ENCODE measurements at places on chromosomes 7 and 10. TPM values are rescaled to one million over a fixed set of nuclear protein-coding genes. Genes with fewer than 3 reads are reported as not detected.

DNA sequence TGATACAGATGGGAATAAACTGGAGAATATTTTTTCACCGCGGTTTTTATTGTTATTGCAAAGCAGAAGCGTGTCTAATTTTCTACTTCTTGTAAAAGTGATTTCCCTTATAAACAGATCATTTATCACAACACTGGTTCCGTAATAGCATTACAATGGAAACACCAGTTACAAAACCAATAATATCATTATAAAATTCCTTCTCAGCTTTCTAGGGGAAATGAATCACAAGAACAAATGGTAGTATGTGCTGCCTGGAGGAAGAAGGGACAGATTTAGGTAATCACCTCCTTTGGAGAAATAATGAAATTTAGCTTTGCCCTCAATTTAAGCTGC is 2.4 kb upstream of the CCDC6 start:
- DNase-seq = no peak
- H3K4me1 ChIP-seq = peaks cover 38% of the 10 kb centered on the region
- H3K4me3 ChIP-seq = peak overlapping the region; percentile 89
- peaks cover 2% of the 10 kb centered on the region for H3K27me3 ChIP-seq

GRCh38 chr10:103757531-103758293 is 97.7 kb downstream of the SH3PXD2A start:
- peaks cover 11% of the 10 kb centered on the region for H3K36me3 ChIP-seq
- peak; percentile 83 for DNase-seq
- peak overlapping the region; percentile 15 for H3K4me3 ChIP-seq

DNA sequence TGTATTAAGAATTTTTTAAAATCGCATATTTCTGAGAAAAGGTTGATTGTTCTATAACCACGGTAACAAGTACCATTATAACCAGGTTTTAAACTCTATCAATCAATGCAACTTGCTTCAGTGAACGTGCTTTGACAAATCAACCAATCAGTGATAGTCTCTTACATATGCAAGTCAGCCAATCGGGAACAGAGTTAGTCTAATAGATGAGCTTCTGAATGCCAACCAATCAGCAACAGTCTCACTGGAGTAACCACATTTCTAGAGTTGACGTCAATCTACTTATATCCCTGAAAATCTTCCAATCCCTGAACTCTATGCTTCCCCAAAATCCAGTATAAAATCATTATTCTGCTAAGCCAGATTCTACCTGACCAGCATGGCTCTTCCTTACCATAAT is 44.7 kb upstream of the TRUB1 start:
- H3K27me3 ChIP-seq = peaks cover 11% of the 10 kb centered on the region
- H3K27ac ChIP-seq = no peak overlapping the region
- no peaks in the 10 kb centered on the region for H3K36me3 ChIP-seq

DNA sequence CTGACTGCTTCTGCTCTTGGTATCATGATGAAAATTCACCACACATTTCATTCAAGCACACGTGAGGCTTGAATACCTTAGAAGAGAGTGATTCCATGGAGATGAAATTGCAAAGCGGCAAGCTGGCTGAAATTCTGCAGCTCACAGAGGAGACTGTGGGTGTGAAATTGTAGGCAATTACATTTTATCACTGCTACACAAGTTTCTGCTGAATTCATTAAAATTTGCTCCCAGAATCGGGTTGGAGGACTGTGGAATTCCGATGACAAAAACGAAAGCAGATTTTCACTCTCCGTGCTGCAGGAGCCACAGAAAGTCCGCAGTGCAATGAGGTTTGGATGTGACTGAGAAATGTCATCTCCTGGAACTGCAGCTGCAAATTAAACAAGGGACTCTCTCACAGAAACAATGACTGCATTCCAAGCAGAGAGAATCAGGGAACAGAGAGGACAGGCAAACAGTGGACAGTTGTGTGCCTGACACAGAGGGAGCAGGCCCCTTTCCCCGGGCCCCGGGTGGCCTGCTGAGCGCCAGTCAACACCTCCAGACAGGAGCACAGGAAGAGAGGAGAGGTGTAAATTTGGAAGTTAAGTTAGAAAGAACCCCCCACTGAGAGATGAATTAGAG is 109.1 kb downstream of the C10orf90 start:
- H3K36me3 ChIP-seq = no peaks in the 10 kb centered on the region
- no peak overlapping the region for H3K4me3 ChIP-seq
- DNase-seq = no peak
- no peak overlapping the region for H3K27ac ChIP-seq
- H3K27me3 ChIP-seq = no peaks in the 10 kb centered on the region

DNA sequence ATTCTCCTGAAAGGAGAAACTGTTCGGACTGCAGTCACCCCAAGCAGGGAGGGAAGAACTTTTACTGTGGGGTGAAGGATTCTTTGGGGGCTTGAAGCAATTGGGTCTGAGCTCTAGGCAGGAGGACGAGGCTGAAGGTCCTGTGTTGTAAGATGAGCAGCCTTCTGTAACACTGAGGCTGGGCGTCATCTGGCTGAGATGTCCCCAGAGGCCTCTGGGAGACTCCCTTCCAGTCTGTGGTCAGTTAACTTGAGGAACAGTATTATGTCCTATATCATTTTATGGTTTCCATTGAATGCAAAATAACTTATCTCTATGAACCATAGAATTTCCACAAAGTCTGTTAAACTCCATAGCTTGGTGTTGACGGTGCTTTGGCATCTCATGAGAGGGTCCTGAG is 26.3 kb downstream of the FIGNL1 start:
- DNase-seq = no peak
- H3K4me3 ChIP-seq = no peak overlapping the region
- H3K4me1 ChIP-seq = peaks cover 4% of the 10 kb centered on the region

DNA sequence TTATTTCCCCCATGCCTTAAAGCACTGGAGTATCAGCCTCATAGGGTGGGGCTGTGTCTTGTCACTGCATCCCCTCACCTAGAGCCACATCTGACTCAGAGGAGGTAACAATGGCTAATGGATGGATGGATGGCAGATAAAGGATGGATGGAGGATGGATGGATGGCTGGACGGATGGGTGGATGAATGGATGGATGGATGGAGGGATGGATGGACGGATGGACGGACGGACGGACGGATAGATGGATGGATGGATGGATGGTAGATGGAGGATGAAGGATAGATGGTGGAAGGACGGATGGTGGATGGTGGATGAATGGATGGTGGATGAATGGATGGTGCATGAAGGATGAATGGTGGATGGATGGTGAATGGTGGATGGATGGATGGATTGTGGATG is 77.2 kb downstream of the PDGFA start:
- peaks cover 1% of the 10 kb centered on the region for H3K27me3 ChIP-seq
- no peak overlapping the region for H3K27ac ChIP-seq
- no peaks in the 10 kb centered on the region for H3K36me3 ChIP-seq
- H3K4me1 ChIP-seq = no peaks in the 10 kb centered on the region
- DNase-seq = no peak
- H3K4me3 ChIP-seq = no peak overlapping the region

GRCh38 chr7:29127527-29127926 is 18.8 kb downstream of the CPVL start:
- H3K4me1 ChIP-seq = no peaks in the 10 kb centered on the region
- H3K36me3 ChIP-seq = no peaks in the 10 kb centered on the region

DNA sequence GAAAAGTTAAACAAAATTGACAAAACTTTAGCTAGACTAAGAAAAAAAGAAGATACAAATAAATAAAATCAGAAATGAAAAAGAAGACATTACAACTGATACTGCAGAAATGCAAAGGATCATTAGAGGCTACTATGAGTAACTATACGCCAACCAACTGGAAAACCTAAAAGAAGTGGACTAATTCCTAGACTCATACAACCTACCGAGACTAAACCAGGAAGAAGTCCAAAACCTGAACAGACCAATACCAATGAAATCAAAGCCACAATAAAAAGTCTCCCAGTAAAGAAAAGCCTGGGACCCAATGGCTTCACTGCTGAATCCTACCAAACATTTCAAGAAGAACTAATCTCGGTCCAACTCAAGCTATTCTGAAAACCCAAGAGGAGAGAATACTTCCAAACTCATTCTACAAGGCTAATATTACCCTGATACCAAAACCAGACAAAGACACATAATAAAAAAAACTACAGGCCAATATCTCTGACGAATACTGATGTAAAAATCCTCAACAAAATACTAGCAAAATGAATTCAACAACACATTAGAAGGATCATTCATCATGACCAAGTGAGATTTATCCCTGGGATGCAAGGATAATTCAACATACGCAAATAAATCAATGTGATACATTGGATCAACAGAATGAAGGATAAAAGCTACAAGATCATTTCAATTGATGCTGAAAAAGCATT is 20.3 kb downstream of the ELAPOR2 start:
- peak overlapping the region; percentile 72 for H3K4me3 ChIP-seq
- DNase-seq = no peak
- H3K27ac ChIP-seq = peak overlapping the region; percentile 6
- no peaks in the 10 kb centered on the region for H3K27me3 ChIP-seq
- H3K4me1 ChIP-seq = no peaks in the 10 kb centered on the region
- H3K36me3 ChIP-seq = no peaks in the 10 kb centered on the region

DNA sequence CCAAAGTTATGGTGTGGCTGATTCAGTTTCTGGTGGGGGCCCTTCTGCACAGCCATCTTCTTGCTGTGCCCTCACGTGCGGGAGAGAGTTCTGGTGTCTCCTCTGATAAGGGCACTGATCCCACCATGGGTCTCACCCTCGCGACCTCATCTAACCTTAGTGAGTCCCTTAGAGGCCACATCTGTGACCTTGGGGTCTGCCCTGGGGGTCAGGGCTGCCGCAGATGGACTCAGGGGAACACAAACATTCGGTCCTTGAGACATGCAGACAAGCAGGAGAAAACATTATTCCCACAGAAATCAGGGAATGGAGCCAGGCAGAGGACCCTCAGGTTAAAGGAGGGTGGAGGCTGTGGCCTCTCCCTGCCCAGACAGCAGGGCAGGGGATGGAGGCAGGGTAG is 177.9 kb downstream of the DNAJB6 start:
- H3K4me1 ChIP-seq = no peaks in the 10 kb centered on the region
- DNase-seq = no peak
- no peaks in the 10 kb centered on the region for H3K36me3 ChIP-seq
- H3K27ac ChIP-seq = no peak overlapping the region
- no peak overlapping the region for H3K4me3 ChIP-seq
- peaks cover 32% of the 10 kb centered on the region for H3K27me3 ChIP-seq

DNA sequence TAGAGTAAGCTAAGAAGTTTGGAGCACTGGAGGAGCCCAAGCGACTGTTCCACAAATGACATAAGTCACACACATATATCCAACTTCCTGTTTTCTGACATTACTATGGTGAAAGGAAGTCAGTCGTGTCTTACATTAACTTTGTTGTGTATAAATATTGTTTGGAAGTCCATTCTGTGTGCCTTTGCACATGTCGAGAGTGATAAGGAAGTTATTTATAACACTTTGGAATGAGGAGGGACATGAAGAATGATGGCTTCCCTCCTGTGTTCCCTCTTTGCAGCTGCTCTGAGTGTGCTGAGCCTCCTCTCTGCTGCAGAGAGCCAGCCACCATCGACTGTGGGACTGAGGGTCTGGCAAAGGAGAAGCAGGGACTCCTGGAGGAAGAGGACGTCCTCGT is 40.4 kb upstream of the MGMT start:
- peaks cover 5% of the 10 kb centered on the region for H3K27me3 ChIP-seq
- DNase-seq = no peak
- no peaks in the 10 kb centered on the region for H3K36me3 ChIP-seq
- H3K4me1 ChIP-seq = no peaks in the 10 kb centered on the region
- no peak overlapping the region for H3K27ac ChIP-seq

CYP51A1 gene
- total RNA-seq = 102 TPM

CYP2C19 gene
- total RNA-seq = not detected

SEC24C gene
- 112 TPM for total RNA-seq
